Renal cortex interstitium (tissue), 15 donors: ENCODE measurements at places on chromosomes 13 and 19.

DNA sequence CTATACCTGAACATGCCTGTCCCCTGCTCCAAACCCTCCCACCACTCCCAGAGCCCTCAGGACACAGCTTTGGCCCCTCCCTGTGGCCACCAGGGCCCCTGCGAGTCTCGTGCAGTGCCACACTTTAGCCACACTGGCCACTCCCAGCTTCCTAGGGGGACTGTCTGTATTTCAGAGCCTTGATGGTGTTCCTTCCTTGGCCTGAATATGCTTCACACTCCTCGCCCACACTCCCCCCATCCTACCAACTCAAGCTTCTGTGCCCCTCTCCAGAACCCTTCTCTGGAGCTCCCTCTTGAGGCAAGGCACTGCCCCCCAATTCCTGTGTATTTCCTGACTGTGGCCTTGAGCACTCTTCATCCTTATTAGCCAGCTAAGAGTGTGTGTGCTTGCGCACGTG is 80.2 kb downstream of the DPF1 start:
- no peak for DNase-seq

- DNase-seq = no peak
Observed at GRCh38 chr19:46714444-46715106, 2.3 kb downstream of the PRKD2 start.

GRCh38 chr13:26247608-26248007 is 6.3 kb upstream of the CDK8 start:
- no peak for DNase-seq

DNA sequence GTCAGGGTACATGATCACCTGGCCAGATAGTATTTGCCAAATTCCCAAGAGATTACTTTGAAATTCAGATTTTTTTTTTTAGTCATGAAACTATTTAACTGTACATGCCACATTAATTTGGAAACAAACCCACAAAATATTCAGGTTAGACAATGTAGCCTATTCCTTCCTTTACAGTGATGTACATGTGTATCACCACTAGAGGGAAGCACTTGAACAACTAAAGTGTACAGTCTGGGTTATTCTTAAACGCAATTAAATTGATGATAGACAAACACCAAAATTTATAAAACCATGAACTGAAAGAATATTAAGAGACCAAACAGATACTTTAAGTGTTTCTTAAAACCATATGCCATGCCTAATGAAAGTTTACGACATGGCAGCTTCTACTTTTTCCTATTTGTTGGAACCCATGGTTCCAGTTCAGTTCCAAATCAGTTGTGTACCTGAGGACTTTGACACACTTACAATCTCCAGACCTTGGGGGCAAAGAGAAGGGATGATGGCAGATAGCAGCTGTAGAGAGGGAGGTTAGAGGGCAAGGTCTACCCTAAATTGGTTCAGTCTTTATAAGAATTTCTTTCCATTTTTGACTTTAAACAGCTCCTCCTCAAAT is 52.8 kb downstream of the TNFSF13B start:
- DNase-seq = no peak

DNA sequence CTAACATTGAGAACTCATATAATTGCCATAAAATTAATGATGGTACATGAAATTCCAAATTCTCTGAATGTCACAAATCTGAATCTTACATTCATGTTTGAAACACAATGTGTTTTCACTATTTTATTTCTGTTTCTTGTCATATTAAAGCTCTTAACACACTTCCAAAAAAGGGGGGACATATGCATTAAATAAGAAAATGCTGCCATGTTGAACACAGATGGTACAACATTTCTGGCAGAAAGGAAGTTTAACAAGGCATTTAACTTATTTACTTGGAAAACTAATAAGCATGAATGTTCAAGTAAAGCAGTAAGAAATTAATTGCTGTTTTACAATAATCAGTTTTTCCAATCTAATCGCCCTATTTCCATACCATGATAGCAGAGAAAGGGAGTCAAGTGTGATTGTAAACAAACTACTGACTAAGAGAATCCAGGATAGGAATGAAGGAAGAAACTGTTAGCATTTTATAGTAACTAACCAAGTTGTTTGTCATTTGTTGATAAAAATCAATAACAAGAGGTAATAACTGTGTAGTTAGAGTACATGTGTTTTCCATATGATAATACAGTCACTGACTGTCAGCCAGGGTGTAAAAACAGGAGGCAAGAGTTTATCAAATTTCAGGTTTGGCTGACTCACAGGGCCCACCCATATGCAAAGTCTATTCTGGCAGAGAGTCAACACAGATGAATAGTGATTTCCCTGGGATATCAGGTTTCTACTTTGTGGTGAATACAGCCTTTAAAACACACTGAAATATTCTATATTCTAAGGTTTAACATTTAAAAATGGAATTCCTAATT is 5.7 kb upstream of the FOXO1 start:
- no peak for DNase-seq

DNA sequence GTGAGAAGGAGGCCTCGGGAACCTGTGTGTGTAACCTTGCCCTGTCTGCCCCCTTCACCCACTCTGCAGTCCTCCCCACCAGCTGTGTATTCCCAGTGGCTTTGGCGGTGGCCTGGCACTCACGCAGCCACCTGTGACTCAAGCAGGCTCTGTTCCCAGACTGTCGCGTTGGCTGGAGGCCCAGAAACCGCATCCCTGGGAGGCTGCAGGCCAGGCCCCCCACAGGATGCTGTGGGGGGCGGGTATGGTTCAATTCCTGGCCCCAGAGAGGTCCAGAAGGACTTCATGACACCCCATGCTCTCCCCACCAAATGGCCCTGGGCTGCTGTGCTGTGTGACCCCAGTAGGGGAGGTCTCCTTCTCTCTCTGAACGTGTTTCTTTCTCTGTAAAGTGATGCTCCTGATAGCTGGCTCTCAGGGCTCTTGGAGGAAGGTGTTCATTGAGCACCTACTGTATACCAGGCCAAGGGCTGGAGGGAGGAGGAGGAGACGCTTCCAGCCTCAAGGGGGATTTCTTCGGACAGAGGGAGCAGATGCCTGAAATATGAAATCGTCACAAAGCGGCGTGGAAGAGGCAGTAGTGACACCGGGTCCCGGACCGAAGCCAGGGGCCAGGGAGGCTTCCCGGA is 1.9 kb upstream of the LINGO3 start:
- no peak for DNase-seq

- no peak for DNase-seq
Observed at GRCh38 chr13:111973605-111974340, 93.2 kb upstream of the SOX1 start.

- no peak for DNase-seq
Observed at GRCh38 chr13:23898101-23898500, 799 bp upstream of the C1QTNF9B start.

DNA sequence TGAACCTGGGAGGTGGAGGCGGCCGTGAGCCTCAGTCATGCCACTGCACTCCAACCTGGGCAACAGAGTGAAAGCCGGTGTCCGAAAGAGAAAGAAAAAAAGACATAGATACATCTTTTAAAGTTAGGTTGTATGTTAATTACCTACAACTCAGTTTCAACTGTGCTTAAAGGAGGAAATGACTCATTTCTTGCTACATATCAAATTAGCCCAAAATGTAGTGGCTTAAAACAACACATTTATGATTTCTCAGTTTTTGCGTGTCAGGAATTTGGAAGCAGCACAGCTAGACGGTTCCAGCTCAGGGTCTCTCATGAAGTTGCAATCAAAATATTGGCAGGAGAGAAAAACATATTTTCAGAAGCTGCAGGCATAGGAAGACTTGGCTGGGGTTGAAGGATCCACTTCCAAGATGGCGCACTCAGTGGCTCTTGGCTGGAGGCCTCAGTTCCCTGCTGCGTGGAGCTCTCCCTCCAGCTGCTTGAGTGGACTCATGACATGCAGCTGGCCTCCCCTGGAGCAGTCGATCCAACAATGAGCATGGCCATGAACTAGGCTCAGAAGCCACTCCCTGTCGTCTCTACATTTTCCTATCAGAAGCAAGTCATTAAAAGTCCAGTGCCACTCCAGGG is 7.1 kb downstream of the LDLR start:
- DNase-seq = no peak

GRCh38 chr19:42421101-42421500 is 6.1 kb downstream of the LIPE start:
- no peak for DNase-seq

- no peak for DNase-seq
Observed at GRCh38 chr19:14393329-14393728, 12.1 kb downstream of the ADGRE5 start.

DNA sequence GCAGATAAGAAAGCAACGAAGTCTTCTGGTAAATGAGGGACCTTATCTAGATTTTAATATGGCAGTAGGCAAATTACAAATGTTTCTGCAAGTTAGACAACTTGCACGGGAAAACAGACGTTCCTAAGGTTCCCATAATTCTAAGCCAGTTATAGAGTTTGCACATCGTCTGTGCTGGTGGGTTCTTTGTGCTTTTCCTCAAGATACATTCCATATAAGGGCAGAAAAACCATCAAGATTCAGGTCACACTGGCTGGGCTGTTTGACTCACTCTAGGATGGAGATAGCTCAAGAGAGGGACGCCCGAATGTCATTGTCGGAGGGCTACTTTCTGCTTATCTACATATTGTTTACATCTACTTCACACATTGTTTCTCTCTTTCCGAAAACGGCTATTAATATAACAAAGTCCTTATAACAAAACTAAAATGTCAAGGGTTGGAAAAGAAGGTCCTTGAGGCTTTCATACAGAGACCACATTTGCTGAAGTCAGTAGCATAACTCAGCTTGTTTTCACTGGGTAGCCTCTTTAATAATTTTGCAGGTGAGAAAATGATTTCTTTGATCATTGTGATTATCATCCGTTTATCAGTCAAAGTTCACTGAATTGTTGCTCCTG is 44.4 kb downstream of the SOX1 start:
- DNase-seq = no peak

DNA sequence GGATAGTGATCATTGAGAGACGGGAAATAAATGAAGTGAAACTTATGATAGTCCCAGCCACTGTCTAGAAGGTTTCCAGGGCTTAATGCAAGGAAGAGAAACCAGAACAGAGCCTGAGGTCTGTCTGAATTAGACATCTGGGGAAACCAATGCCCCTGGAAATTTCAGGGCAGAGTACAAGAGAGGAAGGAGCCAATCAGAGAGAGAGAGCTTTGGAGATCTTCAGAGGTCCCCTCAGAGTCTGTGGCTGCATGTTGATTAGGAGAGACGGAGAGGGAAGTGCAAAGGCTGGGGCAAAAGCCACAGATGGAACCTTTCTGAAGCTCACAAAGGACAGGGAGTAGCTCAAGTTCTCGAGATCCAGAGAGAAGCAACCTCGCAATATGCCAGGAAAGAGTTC is 378.0 kb downstream of the DNAJC15 start:
- DNase-seq = no peak

GRCh38 chr13:49343255-49343654 is 95.5 kb downstream of the CDADC1 start:
- DNase-seq = no peak

DNA sequence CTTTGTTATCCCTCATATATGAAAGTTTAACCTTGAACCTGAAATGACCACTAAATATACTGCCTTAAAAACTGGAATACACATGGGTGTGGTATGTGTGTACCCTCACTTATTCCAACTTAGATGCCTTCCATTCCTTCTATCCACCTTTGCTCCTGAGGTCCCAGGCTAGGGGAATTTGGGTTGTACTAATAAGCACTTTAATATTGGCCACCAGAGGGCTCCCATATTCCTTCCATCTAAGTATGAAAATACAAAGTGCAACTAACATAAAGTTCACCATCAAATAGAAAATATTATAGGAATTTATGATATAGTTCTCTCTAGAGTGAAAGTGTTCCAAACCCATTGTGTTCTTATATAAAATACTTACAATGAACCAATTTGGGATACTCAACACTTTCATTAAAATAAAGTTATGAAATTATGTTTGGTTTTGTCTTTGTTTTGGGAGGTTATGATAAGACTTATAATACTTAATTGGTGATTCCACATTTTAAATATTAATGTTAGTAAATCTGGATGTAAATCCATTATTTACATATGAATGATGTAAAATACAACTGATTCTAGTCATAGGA is 62.3 kb downstream of the ITGBL1 start:
- peak; percentile 38 for DNase-seq

DNA sequence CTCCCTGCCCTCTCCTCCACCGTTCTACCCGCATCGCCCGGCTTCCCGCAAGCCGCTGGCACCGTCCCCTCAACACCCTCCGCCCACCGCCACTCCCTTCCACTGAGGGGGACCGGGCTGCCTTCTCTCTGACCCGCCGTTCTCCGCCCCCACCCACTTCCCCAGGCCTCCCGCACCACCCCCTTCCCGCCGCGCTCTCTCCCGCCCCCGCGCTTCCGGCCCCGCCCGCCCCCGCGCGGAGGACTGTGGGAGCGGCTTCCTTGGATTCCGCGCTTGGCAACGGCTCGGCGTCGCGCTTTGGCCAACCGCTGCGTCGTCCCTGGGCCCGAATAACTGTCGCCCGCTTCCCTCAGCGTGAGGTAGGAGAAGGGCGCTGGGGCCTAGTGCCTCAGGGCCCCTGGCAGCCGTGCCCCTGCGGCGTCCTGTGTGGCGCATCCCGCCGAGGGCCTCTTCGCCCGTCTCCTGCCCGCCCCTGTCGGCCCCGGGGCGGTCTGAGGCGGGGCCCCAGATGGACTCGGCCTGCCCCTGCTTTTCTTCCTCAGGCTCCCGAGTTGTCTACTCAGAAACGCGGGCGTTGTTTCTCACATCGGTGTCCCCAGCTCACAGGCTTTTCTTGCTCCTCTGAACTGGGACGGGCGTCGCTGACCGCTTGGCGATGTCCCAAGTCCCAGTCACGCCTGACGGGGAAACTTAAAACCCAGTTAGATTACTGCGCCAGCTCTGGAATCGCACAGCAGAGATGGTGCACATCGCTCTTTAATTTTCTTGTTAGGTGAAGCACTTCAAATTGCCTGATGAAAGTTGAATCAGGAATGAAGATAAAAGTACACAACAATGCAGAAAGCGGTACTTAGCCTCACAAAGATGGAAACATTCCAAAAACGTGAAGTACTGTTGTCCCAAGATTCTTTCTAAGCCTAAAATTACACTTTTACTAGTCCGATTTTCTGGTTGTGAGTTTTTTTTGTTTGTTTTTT is at the start of gene IFT88:
IFT88 (plus strand) TSS at position 260 of the 977 bp plus-strand sequence. CDS start 7,229 bp downstream, outside the sequence.
- peak; percentile 82 for DNase-seq

DNA sequence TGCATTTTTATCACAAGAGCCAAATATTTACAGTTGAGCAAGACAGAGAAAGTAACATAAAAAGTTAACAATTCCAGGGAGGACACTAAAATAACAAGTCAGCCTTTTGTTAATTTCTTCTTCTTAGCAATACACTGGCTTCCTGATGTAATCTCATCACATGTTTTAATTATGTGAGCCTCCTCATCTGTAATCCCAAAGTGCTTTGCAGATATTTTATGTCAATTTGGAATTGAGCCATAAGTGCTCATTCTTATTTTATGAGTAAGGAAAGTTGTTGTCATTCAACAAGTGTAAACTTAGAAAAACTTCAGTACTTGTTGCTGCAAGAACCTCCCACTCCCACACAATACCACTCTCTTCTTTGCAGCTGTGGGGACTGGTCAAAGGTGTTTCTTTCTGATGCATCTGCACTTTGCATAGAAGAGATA is 223.6 kb downstream of the GPC6 start:
- no peak for DNase-seq

DNA sequence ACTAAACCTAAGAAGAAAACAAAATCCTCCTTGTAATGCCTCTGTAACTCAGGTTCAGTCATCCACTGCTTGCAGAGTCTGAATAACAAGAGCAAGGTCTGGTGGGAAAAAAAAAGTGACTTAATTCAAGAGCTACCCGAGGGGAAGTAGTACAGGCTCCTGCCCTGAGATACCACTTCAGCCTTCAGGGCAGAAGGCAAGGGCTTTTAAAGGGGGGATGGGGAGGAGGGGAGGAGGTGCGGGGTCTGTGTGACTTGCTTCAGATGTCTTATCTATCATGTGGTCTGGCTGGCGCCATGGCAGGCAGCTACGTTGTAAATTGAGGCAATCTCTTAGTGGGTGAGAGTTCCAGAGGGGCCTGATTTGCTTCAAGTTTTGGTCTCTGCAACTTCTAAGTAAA is 66.7 kb downstream of the LRRC63 start:
- no peak for DNase-seq
